ENCODE measurements at places on chromosomes 3 and 15.
A peak's percentile ranks its signal among the peaks of the same experiment; 100 is the strongest.

DNA sequence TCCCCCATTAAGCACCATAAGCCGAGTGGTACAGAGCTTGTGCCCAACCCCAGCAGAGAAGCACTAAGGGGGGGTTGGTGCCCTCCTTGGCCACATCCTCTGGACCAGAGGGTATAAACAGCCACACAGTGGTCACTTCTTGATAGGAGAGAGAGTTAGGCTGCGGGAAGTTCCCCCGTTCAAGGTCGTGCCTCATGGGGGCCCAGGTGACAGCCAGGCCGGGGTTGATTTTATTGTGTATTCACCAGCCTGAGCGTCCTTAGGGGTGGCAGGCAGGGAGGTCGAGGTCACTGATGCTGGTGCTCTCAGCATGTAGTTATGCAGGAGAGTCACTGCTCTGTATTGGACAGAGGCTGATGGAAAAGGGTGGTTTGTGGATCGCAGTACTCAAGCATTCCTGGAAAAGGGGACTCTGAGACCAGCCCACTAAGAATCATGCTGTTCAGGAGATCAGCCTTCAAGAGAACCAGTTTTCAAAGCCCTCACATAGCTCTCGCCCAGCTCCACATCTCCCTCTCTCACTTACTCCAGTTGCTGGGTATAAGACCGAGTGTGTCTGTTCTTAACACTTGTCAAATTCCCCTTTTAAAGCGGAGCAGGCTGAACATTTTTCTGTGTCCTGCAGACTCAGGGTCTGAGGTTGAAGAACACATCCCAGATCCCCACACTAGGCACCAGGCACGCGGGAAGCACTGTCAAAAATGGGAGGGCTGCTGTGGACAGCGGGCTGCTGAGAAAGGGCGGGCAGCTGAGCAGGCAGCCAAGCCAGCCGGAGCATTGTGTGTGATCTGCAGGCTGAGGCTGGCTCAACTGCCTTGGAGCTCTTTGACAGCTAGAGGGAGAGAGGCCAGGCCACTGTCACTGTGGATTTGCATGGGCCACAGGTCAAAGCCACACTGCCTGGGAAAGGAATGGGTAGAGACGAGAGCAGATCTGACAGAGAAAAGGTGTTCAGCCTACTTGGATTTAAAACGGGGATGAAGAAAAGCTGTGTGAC, 279.3 kb upstream of the LRRFIP2 start:
- peak; percentile 71 for DNase-seq

GRCh38 chr3:98986073-98986472, 84.6 kb upstream of the DCBLD2 start:
- peak; percentile 56 for DNase-seq

- DNase-seq: no peak
Observed at GRCh38 chr3:55570271-55570711, 83.2 kb upstream of the WNT5A start.

GRCh38 chr3:45226206-45226915, at the start of gene TMEM158:
Gene TMEM158 (minus strand): TSS chr3:45226287. CDS start chr3:45226027, 260 bp downstream.
- peak; percentile 81 for DNase-seq

DNA sequence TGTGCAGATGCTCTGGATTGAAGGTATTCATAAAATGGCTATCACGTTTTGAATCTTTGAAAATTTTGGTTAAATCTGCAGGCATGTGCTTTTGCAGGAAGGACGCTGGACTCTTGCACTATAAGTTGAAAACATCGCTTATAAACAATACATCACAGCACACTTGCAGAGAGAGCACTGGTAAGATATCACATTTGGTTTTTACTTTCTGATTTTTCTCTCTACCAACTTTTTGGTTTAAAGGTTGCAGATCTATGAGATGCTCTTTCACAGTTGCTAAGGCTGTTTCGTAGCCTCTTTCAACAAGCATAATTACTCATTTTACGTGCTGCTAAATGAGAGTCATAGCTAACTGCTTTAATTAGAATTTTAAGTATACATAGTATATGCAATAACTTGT, 724.4 kb upstream of the ARRDC4 start:
- DNase-seq: no peak

DNA sequence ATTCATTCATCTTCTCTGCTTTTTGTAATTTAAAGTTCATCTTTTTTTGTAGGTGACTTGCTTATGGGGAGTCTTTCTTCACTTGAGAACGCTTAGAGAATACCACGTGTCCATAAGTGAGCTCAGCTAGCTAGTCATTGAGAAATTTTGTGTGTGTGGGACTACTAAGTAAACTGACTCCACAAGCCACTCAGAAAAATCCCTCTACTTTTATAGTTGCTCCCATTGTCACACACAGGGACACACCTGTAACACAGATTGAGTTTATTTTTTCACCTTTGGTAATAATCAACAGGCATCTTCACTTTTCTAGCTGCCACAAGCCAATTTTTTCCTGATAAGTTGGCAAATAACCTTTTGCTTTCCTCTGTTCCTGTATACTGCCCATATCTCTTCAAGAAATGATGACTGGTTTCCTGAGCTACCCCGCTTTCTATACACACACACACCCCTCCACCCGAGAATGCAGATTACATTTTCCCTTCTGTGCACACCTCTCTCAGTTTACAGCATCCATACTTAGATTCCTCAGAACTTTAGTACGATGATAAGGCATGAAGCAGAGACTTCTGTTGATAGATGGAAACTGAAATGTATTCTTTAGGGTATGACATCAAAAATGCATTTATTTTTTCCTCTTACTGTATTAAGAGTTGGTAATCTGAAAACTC, 4.6 kb downstream of the TSC22D2 start:
- no peak for DNase-seq

GRCh38 chr3:193261970-193262369, 20.9 kb downstream of the PLAAT1 start:
- DNase-seq: no peak
